GM12878 (cell line): ENCODE measurements at places on chromosomes 5 and 9.

DNA sequence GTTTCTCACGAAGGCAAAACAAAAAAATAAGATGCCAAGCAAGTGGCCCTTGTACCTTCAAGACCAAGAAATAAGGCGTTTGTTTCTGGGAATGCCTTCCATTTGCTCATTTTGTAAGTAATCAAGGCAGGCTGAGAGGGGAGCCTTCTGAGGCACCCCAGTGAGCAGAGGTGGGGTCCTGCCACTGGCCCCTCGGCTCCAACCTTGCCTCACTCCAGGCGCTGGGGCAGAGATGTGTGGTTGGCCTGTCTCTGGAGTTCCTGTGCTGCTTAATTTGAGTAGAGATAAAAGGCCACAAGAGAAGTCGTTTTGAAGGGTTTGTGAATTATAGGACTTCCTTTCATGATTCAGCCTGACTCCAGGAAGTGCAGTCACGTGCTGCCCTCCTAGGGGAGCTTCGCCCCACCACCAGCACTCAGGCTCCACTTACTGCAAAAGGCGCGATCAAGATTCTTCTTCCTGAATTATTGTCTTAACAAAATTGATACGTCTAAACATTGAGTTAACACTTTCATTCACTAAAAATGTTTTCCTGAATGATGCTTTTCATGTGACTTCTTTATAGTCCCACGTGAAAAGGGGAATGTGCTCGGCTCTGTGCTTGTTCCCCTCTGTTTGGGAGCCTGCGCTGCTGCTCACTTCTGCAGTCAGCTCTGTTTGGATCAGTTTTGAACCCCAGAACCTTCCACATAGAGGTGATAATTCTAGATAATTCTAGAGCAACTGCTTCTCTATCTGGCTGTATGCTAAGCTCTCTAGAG lies 13.7 kb downstream of the SYK start:
- H3K4me3 ChIP-seq: peak overlapping the region; percentile 29
- DNase-seq: no peak
- peak overlapping the region; percentile 63 for H3K27ac ChIP-seq
- peaks cover 35% of the 10 kb centered on the region for H3K4me1 ChIP-seq

DNA sequence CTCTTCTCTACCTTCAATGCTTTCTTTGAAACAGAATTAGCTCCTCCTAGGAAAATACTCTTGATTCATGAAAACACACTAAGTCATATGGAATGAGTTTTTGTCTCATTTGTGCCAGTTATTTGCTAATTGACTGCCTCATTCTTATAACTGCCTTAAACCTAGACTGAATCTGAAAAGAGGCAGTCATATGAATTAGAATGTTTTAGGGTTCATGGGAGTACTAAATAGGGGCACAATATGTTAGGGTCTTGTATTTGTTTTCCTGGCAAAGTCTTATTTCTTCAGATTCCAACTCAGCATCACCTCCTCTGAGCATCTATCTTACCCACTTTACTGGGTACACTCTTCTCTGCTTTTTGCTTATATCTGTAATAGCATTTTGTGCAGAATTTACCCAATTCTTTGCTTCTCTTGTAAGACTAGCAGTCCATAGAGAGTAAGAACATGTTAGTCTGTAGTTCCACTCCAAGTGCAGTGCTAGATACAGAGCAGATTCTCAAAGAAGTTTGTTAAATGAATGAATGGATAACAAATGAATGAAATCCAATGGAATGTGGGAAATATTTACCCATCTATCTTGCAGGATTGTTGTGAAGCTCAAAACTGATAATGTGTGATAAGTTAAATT lies 43.9 kb upstream of the ALDH1A1 start:
- no peaks in the 10 kb centered on the region for H3K4me1 ChIP-seq
- H3K27me3 ChIP-seq: no peaks in the 10 kb centered on the region; the same call in 1 of the 2 replicates
- H3K4me3 ChIP-seq: no peak overlapping the region
- H3K27ac ChIP-seq: no peak overlapping the region

GRCh38 chr5:168899673-168900072 lies 320.5 kb upstream of the PANK3 start:
- H3K27me3 ChIP-seq: no peaks in the 10 kb centered on the region; the same call in 1 of the 2 replicates
- H3K27ac ChIP-seq: no peak overlapping the region
- no peaks in the 10 kb centered on the region for H3K4me1 ChIP-seq
- no peaks in the 10 kb centered on the region for H3K36me3 ChIP-seq
- no peak overlapping the region for H3K4me3 ChIP-seq

- no peak overlapping the region for H3K4me3 ChIP-seq
- no peaks in the 10 kb centered on the region for H3K4me1 ChIP-seq
- H3K36me3 ChIP-seq: no peaks in the 10 kb centered on the region
- DNase-seq: no peak
- H3K27ac ChIP-seq: no peak overlapping the region
Measured at GRCh38 chr5:16736158-16736995, 119.6 kb upstream of the RETREG1 start.

DNA sequence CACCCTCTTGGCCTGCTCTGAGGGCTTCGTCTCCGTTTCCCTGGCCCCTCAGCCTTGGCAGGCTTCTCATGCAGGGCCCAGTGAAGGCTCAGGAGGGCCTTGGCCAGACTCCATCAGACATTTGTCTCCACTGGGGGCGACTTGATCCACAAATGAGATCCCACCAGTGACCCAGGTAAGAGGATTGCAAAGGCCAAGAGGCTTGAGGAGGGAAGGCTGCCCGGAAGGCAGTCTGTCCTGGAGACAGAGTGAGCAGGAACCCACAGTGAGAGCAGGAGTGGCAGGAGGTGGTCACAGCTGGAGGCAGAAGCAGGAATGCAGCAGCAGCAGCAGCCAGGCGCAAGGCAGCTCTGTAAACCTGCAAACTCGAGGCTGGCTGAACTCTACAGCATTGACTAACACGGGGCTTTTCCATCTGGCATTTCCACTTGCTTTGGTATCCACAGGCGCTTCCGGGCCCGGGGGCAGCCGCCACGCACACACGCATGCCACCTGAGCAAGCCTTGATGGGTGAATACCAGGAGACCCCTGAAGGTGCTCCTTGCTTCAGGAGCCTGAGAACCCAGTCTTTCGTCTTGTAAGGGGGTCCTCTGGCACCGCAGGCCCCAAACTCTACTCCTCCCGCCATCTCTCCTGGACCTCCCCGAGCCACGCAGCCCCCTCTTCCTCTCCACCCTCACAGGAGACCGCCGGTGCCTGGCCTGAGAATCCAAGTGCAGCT lies 14.7 kb downstream of the MGAT1 start:
- H3K4me3 ChIP-seq: no peak overlapping the region
- no peaks in the 10 kb centered on the region for H3K27me3 ChIP-seq
- DNase-seq: no peak
- peaks cover 15% of the 10 kb centered on the region for H3K36me3 ChIP-seq
- H3K4me1 ChIP-seq: no peaks in the 10 kb centered on the region

DNA sequence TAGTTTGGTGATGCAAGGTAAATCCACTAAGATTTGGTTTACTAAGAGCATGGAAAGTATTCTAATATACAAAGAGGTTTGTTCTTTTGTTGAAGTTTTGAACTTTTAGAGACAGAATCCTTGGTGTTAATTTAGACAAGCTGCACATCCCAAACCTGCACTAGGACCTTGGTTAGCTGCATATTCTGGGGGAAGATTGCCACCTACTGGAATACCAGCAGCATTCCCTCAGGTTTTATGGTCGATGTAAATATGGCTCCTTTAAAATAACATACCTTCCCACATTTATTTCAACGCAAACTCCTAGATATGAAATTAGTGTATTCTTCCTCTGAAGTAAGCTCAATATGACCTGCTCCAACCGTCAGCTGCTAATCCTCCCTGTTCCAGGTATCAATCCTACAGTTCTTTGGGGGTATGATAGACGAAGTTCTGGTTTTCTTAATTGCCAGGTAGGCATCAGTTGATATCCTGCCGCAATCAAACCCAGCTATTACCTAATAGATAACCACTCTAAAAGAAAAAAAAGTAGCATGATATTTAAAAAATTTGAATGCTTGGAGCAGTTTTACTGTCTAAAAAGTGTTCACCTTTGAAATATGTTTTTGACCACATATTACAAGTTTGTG lies 624.1 kb downstream of the ISL1 start:
- H3K4me1 ChIP-seq: no peaks in the 10 kb centered on the region
- DNase-seq: no peak
- no peak overlapping the region for H3K4me3 ChIP-seq

DNA sequence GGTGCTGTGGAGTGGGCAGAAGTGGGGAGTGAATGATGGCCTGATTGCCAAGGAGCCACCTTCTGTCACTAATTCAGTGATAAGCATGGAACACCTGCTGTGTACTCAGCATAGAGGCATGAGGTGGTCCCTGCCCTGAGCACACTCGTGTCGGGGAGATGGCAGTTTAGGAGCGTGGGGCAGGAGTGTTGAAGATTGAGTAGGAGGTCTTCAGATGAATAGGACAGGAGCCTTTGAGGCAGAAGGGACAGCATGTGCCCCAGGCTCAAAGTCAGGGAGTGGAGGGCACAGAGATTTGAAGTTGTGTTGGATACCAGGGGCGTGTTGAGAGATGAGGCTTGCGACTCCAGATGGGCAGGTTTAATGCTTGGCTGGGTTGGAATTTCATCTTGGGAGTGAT lies 55.0 kb downstream of the ZNF618 start:
- no peaks in the 10 kb centered on the region for H3K4me1 ChIP-seq
- H3K36me3 ChIP-seq: no peaks in the 10 kb centered on the region
- H3K4me3 ChIP-seq: no peak overlapping the region
- H3K27me3 ChIP-seq: no peaks in the 10 kb centered on the region

- no peaks in the 10 kb centered on the region for H3K27me3 ChIP-seq
- H3K4me1 ChIP-seq: peaks cover 2% of the 10 kb centered on the region; the same call in 1 of the 2 replicates
- no peak for DNase-seq
- H3K27ac ChIP-seq: no peak overlapping the region
- H3K36me3 ChIP-seq: no peaks in the 10 kb centered on the region; the same call in 1 of the 2 replicates
Measured at GRCh38 chr5:98784411-98784810, 10.9 kb downstream of the RGMB start.

DNA sequence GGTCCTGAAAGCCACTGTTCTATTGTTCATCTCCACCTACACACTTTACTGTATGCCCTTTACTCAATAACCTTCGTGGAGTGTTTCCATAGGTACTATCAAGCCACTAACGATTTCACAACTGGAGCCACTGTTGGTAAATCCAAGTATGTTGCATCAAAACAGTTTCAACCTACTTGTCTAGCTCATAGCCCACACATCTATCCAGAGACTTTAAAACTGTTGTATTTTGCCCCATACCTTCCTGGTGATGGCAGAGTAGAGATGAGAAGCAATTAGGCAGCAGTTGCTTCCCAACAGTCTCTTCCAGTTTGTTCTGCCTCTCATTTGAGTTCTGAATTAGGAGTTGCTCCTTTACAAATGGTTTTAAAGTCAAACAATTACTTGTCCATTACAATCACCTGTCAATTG lies 607 bp downstream of the FAXDC2 start:
- no peak for DNase-seq
- no peaks in the 10 kb centered on the region for H3K36me3 ChIP-seq
- H3K27ac ChIP-seq: no peak overlapping the region
- no peak overlapping the region for H3K4me3 ChIP-seq
- H3K4me1 ChIP-seq: no peaks in the 10 kb centered on the region

- H3K36me3 ChIP-seq: no peaks in the 10 kb centered on the region
- no peak within 1 kb of the TSS for H3K4me3 ChIP-seq
- H3K27ac ChIP-seq: no peak within 1 kb of the TSS
- H3K27me3 ChIP-seq: no peaks in the 10 kb centered on the region
- no peak for DNase-seq
- H3K4me1 ChIP-seq: no peaks in the 10 kb centered on the region
Measured at GRCh38 chr9:24545847-24546522, at the start of gene IZUMO3. IZUMO3 (minus strand) TSS chr9:24545897; CDS start chr9:24545649, 248 bp downstream.

DNA sequence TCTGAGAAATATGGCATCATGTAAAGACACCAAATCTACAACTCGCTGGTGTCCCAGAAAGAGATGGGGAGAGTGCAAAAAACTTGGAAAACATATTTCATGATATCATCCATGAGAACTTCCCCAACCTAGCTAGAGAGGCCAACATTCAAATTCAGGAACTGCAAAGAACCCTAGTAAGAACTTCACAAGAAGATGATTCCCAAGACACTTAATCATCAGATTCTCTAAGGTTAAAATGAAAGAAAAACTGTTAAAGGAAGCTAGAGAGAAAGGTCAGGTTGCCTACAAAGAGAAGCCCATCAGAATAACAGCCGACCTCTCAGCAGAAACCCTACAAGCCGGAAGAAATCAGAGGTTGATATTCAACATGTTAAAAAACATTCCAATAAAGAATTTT lies 95.5 kb upstream of the PRLR start:
- H3K27ac ChIP-seq: no peak overlapping the region
- no peak overlapping the region for H3K4me3 ChIP-seq
- no peaks in the 10 kb centered on the region for H3K36me3 ChIP-seq

- H3K36me3 ChIP-seq: no peaks in the 10 kb centered on the region
- no peak for DNase-seq
- H3K4me1 ChIP-seq: no peaks in the 10 kb centered on the region
- no peak overlapping the region for H3K27ac ChIP-seq
Measured at GRCh38 chr5:144416196-144416595, 245.5 kb downstream of the KCTD16 start.

DNA sequence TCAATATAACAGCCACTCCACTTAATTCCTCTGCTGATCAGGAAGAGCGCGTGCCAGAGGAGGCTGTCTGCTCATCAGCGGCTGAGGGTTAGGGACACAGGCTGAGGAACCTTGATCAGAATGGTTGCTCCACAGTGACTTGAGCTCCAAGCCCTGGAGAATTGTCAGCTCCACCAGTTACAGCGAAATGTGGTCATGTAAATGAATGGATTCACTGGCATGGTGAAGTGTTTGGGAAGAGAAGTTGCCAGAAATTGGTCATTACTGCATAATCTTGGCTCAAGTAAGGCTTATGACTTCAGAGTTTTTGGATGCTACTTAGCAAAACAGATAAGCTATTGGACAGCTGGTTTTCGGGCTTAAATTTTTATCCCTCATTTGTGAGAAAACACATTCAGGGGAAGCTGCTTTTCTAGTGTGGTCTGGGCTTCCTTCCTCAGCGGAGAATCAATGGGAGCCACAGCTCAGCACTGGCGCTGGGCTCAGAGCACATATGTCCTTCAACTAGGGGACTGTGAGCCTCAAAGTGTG lies 65.0 kb downstream of the PRRT1B start:
- H3K4me1 ChIP-seq: no peaks in the 10 kb centered on the region
- no peak overlapping the region for H3K4me3 ChIP-seq
- DNase-seq: no peak
- H3K27me3 ChIP-seq: no peaks in the 10 kb centered on the region

GRCh38 chr5:31845361-31845760 lies 206.4 kb downstream of the PDZD2 start:
- H3K4me1 ChIP-seq: no peaks in the 10 kb centered on the region
- H3K36me3 ChIP-seq: no peaks in the 10 kb centered on the region
- H3K4me3 ChIP-seq: no peak overlapping the region
- DNase-seq: no peak
- H3K27me3 ChIP-seq: no peaks in the 10 kb centered on the region

GRCh38 chr9:131805803-131806202 lies 65.9 kb upstream of the RAPGEF1 start:
- peaks cover under 1% of the 10 kb centered on the region; the same call in 1 of the 2 replicates for H3K27me3 ChIP-seq
- H3K36me3 ChIP-seq: no peaks in the 10 kb centered on the region
- H3K4me3 ChIP-seq: no peak overlapping the region
- no peaks in the 10 kb centered on the region for H3K4me1 ChIP-seq
- no peak overlapping the region for H3K27ac ChIP-seq
- DNase-seq: no peak
